ENCODE measurements at places on chromosomes 12 and 14. TPM values are rescaled to one million over a fixed set of nuclear protein-coding genes. Genes with fewer than 3 reads are reported as not detected.

Gene EXOC3L4
- total RNA-seq, result 81.5 TPM

Gene C14orf180
- total RNA-seq, result 2.4 TPM

Gene AQP5
- total RNA-seq, result not detected

Gene CEBPE
- total RNA-seq, result not detected

Gene SLC2A14
- 95.3 TPM for total RNA-seq

Gene LALBA
- not detected for total RNA-seq

- DNase-seq, result no peak
Measured at GRCh38 chr12:49959685-49960473, 1.8 kb upstream of the AQP5 start.

DNA sequence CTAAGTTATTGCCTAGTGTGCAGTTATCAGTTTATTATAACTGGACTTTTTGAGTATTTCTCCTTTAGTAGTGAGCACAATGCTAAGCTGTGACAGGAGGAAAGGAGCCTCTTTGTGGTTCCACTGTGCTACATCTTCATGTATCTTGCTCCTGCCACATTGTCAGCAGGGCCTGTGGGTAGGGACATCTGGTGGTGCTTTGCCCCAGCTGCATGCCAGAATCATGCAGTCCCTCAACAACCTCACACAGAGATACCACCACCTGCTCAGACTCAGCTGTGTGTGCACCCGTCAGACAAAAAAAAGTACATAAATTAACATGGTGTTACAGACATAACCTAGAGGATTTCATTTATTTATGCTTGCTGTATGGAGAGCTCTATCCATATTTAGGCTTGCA is 51.1 kb downstream of the MIS18BP1 start:
- DNase-seq, result no peak

GRCh38 chr12:122204167-122205052 is 901 bp downstream of the B3GNT4 start:
- DNase-seq, result peak; percentile 45

DNA sequence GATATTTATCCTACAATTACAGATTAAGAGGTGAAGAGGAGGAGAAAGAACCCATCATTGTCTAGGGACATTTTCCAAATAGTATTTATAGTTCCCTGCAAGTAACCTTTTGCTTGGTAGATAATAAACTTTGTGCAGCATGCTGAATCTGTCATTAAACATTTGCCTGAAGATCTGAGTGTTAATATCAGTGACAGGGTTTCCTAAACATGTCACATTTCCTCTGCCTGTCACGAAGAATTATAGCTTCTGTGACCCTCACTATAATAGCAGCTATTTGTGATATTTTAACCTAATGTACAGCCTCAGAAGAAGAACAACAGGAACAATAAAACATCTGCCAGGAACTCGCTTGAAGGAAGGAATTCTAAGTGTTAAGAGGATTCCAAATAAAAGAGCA is 350.3 kb downstream of the GXYLT1 start:
- no peak for DNase-seq

GRCh38 chr12:104668274-104668718 is 211.5 kb downstream of the CHST11 start:
- DNase-seq, result no peak

GRCh38 chr12:14249368-14249767 is 116.1 kb upstream of the ATF7IP start:
- no peak for DNase-seq

DNA sequence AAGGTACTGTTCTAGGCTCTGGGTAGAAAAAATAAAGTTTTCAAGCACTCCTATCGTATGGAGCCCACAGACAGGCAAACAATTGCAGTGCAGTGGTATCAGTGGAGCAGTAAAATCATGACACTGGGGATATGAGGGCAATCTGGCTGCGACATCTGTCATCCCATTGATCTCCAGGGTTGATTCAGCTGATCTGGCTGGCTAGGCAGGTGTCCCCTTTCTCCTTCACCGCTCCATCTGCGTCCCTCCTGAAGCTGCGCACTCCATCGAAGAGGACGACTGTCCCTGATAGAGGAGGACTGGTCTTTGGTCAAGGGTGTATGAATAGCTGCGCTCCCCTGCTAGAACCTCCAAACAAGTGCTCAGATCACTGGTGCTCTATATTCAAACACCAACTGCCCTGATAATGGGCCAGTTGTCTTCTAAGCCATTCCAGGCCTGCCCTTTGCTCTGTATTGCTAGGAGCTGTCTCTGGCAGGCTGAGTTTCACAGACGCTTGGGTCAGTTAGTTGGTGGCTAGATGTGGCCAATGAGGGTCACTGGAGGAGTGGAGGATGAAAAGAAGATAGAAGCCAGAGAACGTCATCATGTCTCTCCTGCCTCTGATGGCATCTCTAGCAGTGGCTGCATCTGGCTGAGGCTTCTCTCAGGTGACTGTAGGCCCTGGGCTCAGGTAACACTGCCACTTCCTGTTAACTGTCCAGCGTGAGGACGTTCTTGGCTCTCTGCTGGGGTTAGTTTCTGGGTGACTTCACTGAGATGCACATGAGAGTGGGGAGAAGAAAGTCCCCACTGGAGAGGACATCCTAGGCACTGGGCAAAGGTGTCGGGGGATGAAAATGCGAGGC is 205.0 kb upstream of the FOXN3 start:
- DNase-seq, result no peak

GRCh38 chr14:103398427-103399195 is 13.4 kb downstream of the MARK3 start:
- DNase-seq, result no peak

- DNase-seq, result no peak
Measured at GRCh38 chr14:75277815-75278421, 710 bp upstream of the FOS start.

- DNase-seq, result no peak
Measured at GRCh38 chr12:2124466-2125023, 71.8 kb downstream of the CACNA1C start.

GRCh38 chr12:24562771-24563431 is 386.0 kb downstream of the BCAT1 start:
- DNase-seq, result peak; percentile 55

DNA sequence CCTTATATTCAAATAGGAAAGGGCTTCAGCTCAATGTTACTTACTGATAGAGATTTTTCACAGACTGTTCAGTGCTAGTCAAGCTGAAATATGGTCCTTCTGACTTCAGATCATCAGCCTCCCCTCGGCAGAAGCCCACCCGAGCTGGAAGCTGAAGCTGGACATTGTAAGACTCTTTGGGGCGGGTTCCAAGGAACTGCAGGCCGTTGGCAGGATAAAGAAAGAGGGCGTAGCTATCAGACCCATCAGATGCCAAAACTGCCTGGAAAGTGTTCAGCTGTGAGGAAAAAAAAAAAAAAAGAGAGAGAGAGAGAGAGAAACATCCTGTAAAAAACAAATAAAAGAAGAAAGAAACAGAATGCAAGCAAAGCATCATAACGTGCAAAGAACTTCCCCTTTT is 8.8 kb downstream of the NID2 start:
- DNase-seq, result no peak

DNA sequence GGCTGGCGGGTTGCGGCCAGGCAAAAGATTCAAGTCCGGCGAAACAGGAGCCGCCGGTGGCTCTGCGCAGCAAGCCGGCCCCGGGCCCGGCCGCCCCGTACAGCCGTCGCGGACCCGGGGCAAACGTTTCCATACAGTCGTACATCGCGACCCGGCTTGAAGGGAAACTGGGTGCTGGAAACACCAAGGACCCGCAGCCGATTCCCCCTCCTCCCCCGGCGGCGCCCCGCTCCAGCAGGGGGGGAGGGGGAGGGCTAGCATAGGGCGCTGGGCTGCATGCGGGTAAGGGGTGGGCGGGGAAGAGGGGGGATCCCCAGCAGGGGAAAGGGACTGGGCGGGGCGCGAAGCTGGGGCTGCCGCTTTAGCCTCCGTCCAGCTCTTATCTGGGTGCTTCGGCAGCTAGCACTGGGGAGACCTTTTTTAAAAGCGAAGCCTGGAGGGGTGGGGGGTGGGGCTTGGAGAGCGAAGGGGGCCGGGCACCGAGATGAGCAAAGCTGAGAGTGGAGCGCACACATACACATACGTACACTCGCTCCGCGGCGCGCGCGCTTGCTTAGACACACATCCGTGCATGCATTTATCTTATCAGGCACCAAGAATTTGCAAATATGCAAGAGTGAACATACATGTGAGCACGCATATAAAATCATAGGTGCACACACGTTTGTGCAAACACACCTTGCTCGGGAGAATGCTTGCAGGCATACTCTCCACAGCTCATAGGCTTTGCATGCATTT is 11.9 kb downstream of the RARG start:
- DNase-seq, result no peak

- no peak for DNase-seq
Measured at GRCh38 chr14:99654235-99654985, 9.5 kb downstream of the HHIPL1 start.

DNA sequence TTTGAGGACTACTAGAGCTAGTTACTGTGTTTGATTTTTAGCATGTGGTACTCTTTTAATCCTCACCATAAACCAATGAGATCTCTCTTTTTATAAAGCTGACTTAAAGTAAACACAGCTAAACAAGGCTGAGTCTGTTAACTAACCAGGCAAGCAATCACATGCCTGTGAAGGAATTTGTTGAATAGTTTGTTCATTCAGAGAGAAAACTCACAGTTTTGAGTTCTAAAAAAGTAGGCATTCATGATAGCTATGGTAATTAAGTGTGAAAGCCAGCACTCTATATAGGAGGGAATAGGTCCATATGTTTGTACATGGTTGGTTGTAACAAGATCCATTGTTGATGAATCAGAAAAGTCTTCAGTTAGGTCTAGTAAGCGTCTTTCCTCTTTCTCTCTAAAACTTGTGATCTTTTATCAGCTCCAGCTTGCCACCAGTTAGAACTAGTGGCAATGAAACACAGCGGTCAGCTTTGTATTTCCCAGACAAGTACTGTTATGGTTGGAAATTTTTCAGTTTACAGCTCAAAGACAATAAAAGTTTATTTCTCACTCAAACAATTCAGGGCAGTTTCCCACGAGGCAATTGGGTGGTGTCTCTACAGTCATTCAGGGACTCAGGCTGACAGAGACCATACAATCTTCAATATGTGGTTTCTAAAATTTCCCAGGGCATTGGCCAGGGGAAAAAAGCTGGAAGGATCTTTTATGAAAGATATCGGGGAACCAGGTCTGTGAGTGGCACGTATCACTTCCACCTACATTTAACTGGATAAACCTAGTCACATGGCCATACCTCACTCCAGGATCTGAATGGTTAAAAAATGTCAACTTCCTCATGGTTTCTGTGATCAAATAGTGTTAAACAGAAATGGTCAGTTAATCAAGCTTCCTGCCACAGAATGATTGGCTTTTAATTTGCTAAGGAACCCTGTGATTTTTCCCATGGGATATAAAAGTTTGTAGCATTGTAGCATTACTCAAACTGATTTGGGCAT is 203.1 kb downstream of the KIF21A start:
- DNase-seq, result no peak

- no peak for DNase-seq
Measured at GRCh38 chr12:107955966-107956643, 173.0 kb upstream of the WSCD2 start.

DNA sequence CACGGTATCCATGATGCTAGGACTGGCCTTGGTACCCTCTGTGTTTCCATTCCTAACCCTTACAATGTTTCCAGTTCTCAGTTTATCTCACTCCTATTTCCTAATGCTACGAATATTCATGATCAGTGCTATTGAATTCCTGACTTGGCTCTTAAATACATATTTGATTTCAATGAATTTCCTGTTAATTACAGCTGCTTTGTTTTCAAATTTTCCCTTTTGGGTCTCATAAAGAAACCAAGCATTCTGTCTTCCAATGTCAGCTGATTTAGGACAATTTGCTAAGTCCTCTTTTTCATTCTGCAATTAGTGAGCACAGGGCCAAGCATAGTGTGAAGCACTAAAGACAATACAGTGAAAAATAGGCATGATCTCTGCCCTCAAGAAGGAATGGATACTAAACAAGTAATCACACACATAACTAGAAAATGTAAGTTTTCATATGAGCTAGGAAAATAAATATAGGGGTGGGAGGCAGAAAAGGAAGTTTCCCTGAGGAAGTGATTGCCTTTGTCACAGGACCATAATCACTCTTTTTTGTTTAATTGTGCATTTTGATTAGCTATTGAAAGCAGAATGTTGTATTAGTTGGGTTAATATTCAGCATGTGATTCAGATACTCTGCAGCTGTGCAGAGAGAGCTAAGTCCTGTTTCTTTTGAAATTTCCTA is 88.5 kb downstream of the KCNC2 start:
- no peak for DNase-seq

DNA sequence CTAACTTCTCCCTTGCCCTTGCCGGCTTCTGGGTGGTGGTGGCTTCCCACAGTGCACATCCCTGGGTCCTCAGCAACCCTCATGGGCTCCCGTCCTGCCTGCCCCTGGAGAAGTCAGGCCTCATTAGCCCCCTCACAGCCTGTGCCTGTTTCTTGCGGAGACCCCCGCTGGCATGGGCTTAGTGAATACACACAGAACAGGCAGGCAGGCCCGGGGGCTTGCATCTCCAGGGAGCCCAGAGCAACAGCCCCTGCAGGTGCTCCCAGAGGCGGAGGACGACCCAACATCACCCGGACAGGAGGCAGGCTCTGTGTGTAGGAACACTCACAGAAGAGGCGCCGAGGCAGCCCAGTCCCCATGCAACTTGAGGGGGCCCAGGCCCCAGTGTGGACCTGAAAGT is 25.1 kb upstream of the FBRSL1 start:
- DNase-seq, result no peak

DNA sequence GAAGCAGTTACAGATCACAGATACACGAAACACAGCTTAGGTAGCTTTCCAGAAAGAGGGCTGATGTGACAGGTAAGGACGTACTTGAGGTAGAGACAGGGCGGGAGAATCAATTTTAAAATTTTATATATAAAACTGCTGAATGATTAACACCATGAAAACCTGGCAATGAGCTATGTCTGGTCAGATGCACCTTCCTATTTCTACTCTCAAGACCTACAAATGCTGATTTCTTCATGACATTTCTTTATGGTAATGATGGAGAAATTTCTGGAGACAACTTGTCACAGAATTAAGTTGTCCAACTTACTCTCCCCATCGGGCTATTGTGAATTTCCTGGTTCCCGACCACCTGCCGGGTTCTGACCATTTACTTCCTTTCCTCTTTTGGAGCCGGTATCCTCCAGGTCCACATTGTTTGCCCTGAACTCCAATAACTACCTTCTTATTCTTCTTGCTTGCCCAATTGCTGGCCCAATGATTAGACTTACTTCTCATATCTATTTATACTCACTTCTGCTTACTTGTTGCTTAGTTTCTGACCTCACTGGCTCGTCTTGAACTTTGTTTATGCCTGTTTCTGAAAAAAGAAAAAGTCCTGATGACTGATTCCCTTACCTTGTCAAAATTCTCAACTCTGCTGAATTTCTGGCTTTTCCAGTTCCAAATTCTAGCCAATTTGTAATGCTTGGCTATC is 12.8 kb upstream of the ATP2B1 start:
- no peak for DNase-seq
